ENCODE measurements at places on chromosomes 3 and 15.

DNA sequence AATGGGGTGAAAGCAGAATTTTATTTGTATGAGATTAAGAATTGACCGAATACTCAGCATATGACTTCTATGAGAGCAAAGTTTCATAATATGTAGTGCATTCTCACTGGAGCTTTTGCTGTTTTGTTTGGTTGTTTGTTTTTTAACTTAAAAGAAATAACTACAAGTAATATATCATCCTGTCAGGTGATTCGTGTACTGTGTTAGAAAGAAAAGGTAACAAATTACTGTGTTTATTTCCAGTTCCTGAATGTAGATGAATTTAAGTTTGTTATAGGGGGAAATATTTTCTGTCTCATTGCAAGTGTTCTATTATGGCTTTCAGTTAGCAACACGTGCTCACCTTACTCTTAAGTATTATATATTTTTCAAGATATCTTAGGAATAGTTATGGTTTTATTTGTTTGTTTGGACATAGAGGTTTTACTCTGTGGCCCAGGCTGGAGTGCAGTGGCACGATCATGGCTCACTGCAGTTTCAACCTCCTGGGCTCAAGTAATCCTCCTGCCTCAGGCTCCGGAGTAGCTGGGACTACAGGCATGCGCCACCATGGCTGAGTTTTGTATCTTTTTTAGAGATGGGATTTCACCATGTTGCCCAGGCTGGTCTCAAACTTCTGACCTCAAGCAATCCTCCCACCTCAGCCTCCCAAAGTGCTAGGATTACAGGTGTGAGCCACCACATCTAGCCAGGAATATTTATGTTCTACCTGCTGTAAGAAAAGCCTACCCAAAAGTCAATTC lies 125.4 kb downstream of the FNDC3B start:
- no peak for DNase-seq

GRCh38 chr15:76195506-76196268 lies 115.6 kb downstream of the ETFA start:
- no peak for DNase-seq

GRCh38 chr15:97401195-97401594 lies 559.3 kb upstream of the ARRDC4 start:
- DNase-seq: no peak

- DNase-seq: no peak
Measured at GRCh38 chr15:91627473-91628278, 225.8 kb upstream of the SLCO3A1 start.

DNA sequence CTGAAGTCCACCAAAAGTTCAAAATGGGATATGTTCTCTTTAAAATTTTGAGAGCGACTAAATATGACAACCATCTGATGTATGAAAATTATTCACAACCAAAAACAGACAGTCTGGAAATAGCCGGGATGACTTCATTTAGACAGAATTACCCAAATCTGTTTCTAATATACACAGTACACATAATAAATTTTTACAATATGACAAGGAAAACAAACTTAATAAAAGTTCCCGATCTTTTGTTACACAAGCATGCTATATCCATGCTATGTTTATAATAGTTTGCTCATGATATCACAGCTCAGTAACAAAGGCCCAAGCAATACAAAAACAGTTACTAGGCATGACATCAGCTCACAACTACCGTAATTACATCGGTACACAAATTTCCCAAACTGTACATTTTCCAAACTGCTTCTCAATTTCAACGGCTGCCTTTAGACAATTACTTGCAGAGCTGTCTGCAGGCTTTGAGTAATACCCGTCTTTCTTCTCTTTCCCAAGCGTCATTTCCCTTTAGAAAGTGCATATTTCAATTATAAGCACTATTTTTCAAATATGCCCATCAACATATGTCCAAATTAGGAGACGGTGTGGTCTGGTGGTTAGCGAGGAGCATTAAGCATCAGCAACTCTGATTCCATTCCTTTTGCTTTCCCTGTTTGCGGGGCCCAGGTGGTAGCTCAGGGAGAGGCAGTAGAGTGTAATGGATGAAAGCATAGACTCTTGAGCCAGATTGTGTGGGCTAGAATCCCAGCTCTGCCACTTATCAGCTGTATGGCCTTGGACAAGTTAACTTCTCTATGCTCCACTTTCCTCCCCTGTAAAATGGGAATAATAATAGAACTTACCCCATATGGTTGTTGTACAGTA lies 481.2 kb downstream of the FOXP1 start:
- no peak for DNase-seq

DNA sequence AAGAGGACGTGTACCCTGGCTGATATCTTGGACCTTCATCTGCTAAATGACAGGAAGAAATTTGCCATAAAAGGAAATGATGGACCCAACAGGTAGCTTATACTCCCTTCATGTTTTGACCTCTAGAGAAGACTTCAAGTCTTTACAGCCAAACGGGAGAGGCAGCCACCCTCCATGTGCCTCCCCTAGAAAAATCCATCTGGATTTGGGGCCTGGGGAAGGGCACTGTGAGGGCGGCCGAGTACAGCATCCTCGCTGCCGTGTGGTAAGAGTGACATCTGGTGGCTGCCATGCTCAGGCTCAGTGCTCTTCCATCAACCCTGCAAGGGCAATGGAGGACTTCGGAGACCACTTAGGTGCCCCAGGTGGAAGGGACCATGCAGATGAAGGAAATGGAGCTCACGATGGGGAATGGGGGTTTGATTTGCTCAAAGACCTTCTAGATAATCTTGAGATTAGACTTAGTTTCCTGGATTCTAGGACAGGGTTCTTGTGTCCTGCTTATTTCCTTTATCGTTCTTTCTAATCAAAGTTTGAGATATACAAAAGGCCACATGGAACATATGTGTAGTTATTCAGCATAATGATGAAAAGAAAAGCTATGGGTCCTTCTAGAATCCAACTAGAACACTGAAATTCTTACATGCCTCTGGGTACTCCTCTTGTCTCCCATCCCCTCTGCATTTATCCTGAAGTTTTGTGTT lies 44.4 kb downstream of the AQP9 start:
- DNase-seq: no peak

DNA sequence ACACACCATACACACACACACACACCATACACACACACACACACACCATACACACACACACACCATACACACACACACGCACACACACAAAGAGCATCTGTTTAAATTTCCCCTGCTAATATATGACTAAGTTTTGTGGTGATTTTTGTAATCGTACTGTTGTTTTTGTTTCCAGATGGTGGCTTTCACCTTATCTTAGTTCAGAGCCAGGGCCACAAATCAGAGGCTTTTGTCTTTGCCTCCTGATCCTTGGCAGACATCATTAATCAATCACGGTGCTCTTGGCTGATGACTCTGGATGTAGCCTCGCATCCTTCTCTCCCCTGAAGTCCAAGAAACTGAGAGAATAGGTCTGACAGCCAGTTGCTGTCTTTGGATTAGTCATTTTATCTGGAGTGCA lies 52.1 kb downstream of the EDEM1 start:
- DNase-seq: no peak

- DNase-seq: no peak
Measured at GRCh38 chr15:70266412-70267121, 168.8 kb upstream of the TLE3 start.

DNA sequence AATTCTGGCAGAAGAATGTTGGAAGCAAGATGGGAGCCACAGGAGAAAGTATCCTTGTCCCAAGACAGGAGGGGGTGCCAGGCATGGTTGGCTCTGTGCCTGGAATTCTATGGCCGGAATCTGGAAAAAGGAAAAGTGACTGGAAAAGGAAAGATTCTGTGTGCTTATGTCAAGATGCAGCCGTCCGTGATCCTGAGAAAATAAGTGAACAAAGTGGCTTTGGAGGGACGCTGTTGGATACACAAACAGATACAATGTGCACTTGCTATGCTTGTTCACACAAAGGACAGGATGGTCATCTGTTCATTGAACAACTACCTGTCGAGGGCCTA lies 28.5 kb upstream of the MUC20 start:
- no peak for DNase-seq

DNA sequence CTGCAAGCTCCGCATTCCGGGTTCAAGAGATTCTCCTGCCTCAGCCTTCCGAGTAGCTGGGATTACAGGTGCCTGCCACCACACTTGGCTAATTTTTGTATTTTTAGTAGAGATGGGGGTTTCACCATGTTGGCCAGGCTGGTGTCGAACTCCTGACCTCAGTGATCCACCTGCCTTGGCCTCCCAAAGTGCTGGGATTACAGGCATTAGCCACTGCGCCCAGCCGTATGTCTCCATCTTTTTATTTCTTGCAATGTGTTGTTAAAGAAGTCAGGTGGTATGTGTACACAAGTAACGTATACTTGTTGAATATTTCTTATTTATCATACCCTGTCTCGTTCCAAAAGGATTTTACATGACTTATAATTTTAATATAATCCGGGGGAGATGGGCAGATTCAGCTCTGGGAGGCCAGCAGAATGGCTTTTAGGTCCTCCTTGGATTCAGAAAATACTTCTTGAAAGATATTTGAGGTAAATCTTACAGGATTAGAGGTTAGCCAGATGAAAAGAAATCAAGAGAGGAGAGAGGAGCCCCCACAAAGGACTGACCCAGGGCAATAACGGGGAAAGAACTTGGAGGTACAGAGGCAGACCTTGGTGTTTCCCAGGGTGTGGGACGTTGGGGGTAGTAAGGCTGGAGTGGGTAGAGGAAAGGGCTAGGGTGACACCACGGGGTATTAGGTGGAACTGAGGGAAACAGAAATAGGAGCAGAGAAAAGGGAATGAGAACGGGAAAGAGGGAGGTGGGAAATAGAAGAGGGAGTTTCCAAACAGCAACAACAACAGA lies 27.2 kb upstream of the MUC20 start:
- no peak for DNase-seq

- no peak for DNase-seq
Measured at GRCh38 chr3:170991664-170992063, 34.9 kb downstream of the SLC2A2 start.

DNA sequence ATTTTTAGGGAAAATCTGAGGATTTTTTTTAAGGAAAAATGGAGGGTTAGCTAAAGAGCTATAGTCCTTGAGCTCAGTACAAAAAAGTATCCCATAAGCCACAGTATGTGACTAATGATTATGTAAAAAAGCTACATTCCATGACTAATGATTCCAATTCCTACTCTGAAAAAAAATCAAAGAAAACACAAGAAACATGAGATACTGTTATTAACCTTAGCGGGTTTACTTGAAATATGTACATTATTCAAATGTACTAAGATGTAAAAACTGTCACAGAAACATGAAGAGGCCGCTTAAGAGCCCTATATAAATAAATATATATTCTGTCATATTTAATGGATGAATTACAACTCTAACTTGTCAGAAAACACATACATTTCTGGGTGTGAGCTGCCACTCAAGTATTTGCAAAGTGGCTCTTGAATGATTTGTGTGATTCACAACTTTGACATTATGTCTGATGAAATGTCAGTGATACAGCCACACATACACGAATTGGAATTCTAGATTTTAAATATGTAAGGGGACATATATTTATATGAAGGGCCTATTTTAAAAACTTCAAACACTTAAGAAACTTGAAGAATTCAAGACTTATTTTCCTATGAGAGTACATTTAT lies 518.7 kb upstream of the SUCLG2 start:
- DNase-seq: no peak

DNA sequence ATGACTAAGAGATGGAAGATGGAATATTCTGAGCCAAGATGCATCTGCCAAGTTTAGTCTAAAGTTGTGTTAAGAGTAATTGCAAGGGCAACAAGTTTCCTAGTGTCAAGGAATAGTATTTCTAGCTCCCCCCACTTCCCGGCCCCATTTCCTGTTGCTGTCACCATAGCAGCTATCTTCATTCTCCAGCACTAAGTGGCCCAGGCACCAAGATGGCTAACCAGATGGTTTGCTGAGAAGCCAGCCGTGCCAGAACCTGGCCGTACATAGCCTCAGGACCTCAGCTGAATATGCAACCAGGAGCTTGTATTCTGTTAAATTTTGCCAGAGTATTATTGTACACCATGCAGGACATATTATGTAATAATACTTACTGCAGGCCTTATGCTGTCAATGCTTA lies 108.8 kb upstream of the UMPS start:
- no peak for DNase-seq

DNA sequence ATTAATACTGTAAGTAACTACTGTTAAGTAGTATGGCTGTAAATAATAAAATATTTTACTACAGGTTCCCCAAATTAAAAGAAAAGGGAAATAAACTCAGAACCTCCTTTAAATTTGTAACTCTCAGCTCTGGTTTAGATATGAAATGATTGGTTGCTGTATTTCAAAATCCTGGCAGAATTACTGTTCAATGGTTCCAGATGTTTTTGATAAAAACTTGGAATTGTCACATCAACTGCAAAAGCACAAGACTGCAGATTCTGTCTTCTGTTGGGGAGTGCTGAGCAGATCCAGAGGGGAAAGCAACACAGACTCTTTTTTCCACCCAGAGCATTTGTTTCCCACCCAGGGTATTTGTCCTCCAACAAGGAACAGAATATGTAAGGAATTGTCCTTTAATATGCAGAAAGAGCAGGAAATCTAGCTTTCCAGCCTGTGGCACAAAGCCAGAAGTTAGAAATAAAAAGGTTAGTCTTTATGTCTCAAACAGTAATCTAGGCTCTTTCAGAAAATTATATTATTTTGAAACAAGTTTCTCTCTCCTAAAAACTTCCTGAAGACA lies 178.1 kb downstream of the KLHL25 start:
- DNase-seq: no peak

- DNase-seq: no peak
Measured at GRCh38 chr3:141456301-141456625, 30.6 kb upstream of the RASA2 start.

- DNase-seq: no peak
Measured at GRCh38 chr3:177429771-177430170, 232.5 kb upstream of the TBL1XR1 start.

DNA sequence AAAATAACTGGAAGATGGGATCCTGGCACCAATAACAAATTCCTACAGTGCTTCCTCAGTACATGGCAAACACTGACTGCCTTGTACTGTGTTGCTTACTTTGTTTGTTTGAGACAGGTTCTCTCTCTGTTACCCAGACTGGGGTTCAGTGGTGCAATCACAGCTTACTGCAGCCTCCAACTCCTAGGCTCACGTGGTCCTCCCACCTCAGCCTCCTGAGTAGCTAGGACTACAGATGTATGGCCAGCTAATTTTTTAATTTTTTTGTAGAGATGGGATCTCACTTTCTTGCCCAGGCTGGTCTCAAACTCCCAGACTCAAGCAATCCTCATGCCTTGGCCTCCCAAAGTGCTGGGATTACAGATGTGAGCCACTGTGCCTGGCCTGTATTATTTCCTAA lies 3.7 kb upstream of the ALPK3 start:
- no peak for DNase-seq

DNA sequence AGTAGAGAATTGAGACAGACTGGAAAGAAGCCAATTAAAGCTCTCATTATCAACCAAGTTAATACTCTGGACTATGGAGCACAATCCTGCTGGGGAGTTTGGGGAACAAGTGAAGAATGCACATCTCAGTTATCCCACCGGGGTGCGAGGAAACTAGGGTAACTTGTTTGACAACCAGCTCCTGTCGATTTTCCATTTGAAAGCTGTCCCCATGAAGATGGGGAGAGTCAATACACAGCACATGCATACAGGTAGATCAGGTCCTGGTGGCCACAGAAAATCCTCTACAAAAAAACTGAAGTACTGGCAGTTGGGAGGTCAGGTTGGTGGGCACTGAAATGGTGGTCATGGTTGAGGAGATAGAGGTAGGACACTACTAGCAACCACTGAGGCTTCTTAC lies 25.7 kb upstream of the GRAMD1C start:
- DNase-seq: no peak

All from activated CD4-positive, CD25-positive, alpha-beta regulatory T cell treated with anti-CD3 and anti-CD28 coated beads, Interleukin-2, amount 50 U/mL, for 16 hours (primary cell).